ENCODE measurements at places on chromosomes 7 and 10.
A peak's percentile ranks its signal among the peaks of the same experiment; 100 is the strongest.

- H3K27me3 ChIP-seq: no peaks in the 10 kb centered on the region
- H3K4me3 ChIP-seq: no peak overlapping the region
- no peaks in the 10 kb centered on the region for H3K4me1 ChIP-seq
- DNase-seq: no peak
- H3K27ac ChIP-seq: no peak overlapping the region
- no peaks in the 10 kb centered on the region for H3K36me3 ChIP-seq
These were observed 63.0 kb upstream of the ANTXRL start for GRCh38 chr10:46223626-46224413.

DNA sequence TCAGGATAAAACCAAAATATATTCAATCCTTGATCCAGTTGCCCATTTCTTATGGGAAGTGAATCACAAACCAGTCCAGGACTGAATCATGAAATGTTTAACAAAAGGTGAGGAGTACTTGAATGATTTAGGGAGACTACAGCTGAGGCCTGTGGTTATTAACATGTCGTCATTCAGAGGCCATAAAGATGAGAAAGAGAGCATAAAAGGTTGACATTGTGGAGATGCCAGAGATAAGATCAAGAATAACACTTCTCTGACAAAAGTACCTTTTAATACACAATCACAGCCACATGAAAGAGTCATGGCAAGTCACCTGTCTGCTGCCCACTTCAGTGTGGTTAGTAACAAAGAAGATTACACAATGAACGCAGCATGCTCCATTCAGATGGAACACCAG lies 1195.7 kb upstream of the SORCS1 start:
- no peak overlapping the region for H3K4me3 ChIP-seq
- H3K27ac ChIP-seq: no peak overlapping the region
- no peaks in the 10 kb centered on the region for H3K27me3 ChIP-seq
- H3K4me1 ChIP-seq: no peaks in the 10 kb centered on the region
- no peaks in the 10 kb centered on the region for H3K36me3 ChIP-seq

GRCh38 chr7:103811290-103811689 lies 178.2 kb downstream of the RELN start:
- DNase-seq: no peak
- no peak overlapping the region for H3K4me3 ChIP-seq
- H3K36me3 ChIP-seq: no peaks in the 10 kb centered on the region
- H3K4me1 ChIP-seq: no peaks in the 10 kb centered on the region

DNA sequence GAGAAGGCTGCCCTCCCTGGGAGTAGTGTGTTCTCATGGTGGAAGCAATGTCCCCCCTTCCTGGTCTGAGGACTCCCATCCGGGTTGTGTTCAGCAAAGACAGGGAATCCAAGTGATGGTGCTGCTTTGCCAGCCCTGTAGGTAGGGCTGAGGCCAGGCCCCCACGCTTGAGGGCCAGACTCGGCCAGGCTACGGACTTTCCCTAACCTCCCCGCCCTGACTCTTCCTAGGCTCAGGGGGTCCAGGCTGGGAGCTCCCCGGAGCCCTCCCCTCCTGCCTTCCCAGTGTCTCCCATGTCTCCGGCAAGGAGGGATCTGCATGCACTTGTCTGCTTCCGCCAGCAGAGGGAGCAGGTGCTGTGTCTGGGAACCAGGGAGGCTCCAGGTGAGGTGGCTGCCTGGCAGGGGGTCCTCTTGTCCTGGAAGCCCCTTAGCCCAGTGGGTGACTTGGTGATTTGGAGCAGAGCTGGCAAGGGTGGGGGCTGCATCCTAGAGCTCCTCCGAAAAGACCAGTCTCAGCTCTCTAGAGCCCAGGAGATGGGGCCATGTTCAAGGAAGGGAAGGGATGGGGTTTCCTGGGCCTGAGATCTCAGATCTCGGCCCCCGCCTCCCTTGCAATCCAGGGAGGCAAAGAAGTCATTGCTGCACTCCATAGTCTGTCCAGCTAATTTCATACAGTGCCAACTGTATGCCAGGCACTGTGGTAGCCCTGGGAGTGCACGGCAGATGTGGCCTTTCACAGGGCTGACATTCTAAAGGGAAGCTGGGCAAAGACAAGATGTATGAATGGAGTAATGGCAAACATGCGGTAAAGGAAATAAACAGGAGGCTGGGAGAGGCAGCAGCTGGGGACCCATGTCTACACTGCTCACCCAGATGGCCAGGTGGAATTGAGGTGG lies 20.3 kb upstream of the SFRP5 start:
- no peak overlapping the region for H3K4me3 ChIP-seq
- peaks cover 7% of the 10 kb centered on the region for H3K4me1 ChIP-seq
- no peak overlapping the region for H3K27ac ChIP-seq
- peak; percentile 72 for DNase-seq

GRCh38 chr7:121914676-121915279 lies 41.8 kb downstream of the PTPRZ1 start:
- H3K27me3 ChIP-seq: no peaks in the 10 kb centered on the region
- DNase-seq: no peak
- no peak overlapping the region for H3K4me3 ChIP-seq
- H3K4me1 ChIP-seq: no peaks in the 10 kb centered on the region

DNA sequence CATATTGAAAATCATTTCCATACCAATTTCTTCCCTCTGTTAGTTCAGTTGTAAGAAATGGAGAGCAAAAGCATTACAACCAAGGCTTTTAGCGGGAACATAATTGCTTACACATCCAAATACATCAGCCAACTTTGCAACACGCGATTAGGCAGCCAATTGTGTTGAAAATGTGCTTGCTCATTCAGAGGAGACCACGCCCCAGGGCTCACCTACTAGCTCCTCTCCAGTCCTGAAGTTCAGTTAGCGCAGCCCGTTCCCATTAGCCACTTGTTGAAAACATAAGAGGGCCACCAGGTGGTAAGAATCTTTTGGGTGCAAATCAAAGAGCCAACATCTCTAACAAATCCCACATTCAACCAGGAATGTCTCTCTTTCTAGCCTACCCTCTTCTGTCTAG lies 213.2 kb upstream of the MDFIC start:
- no peaks in the 10 kb centered on the region for H3K36me3 ChIP-seq
- DNase-seq: no peak
- no peak overlapping the region for H3K4me3 ChIP-seq
- H3K4me1 ChIP-seq: no peaks in the 10 kb centered on the region
- no peaks in the 10 kb centered on the region for H3K27me3 ChIP-seq

DNA sequence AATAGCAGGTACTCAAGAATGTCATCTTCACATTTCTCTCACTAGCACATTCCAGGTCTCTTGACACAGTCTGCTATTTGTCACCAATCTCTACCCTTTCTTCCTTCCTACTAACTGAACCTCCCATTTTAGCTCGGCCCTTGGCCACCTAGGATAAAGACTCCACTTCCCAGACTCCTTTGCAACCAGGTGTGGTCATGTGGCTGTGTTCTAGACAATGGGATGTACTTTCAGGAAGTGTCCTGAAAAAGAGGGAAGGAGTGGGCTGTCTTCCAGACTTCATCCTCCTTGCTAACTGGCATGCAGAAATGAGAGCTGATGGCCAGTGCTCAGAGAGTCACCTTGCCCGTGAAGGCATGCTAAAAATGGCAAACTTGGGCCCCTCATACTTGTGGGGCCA lies 139.2 kb downstream of the AMPH start:
- H3K36me3 ChIP-seq: no peaks in the 10 kb centered on the region
- H3K27me3 ChIP-seq: no peaks in the 10 kb centered on the region
- no peak for DNase-seq
- H3K27ac ChIP-seq: no peak overlapping the region
- H3K4me1 ChIP-seq: no peaks in the 10 kb centered on the region

DNA sequence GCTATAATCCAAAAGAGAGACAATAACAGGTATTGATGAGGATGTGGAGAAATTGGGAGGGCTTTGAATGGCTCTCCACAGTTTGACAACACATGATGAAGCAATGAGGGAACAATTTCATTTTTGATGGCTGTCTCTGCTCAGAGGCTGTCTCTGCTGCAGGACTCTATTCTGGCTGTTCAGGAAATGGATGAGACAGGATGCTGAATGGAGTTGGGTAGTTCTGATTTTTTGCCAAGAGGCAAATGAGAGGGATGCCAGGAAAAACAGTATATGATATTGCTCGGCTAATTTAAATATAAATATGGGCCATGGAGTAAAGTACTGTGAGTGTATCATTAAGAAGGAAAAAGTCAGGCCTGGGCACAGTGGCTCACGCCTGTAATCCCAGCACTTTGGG lies 16.8 kb downstream of the APBB1IP start:
- no peak for DNase-seq
- no peak overlapping the region for H3K4me3 ChIP-seq
- H3K27ac ChIP-seq: no peak overlapping the region
- no peaks in the 10 kb centered on the region for H3K36me3 ChIP-seq

DNA sequence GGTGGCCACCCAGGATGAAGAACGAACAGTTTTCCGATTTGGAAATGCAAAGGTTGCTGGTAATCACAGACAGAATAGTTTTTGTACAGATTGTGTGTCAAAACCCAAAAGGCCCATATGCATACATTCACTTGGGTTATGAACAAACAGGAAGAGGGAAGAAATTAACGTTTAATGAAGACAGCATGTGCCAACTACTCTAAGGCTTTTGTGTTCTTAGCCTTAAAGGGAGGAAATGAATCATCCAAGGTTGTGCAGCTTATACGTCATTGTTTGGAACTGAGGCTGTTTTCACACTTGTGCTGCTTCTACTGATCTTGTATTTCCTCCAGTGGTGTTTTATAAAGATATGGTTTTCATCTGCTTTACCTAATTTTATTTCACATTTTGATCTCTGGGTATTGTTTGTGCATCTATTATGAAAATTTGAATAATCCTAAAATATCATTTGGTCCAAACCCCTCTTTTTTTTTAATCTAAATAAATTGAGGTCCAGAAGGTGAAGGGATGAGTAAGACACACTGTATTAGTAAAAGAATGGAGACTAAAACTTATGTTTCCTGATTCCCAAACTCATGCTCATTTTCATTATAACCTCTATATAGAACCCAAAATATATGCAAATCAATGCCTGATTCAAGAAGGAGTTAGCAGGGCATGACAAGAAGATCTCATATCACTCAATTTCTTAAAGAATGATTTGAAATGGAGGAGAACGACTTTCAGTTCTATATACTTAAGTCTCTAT lies 373.1 kb downstream of the THSD7A start:
- H3K4me3 ChIP-seq: no peak overlapping the region
- DNase-seq: no peak
- peaks cover 21% of the 10 kb centered on the region for H3K4me1 ChIP-seq
- H3K27ac ChIP-seq: no peak overlapping the region

- H3K27me3 ChIP-seq: no peaks in the 10 kb centered on the region
- no peak overlapping the region for H3K4me3 ChIP-seq
- H3K4me1 ChIP-seq: no peaks in the 10 kb centered on the region
- DNase-seq: no peak
- no peaks in the 10 kb centered on the region for H3K36me3 ChIP-seq
These were observed 160.9 kb upstream of the BMPER start for GRCh38 chr7:33744293-33745075.

DNA sequence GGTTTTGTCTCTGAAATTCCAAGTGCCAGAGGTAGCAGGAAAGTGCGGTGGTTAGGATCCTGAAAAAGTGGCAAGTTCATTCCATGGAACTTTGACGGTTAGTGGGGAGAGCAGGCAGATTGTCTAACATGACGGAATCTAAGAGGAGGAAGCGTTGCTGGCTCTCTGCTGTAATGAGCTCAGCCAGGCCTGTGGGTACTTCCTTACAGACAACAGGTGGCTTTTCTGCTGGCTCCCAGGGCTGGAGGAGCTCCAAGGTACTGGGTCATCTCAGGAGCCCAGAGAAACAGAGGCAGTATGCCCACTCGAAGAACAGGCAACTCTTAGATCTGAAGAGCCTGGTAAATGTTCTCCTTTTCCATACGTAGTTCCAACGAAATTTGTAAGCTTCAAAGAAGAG lies 3.1 kb upstream of the AIFM2 start:
- no peak overlapping the region for H3K4me3 ChIP-seq
- H3K27ac ChIP-seq: no peak overlapping the region
- H3K4me1 ChIP-seq: peaks cover 2% of the 10 kb centered on the region
- DNase-seq: no peak

DNA sequence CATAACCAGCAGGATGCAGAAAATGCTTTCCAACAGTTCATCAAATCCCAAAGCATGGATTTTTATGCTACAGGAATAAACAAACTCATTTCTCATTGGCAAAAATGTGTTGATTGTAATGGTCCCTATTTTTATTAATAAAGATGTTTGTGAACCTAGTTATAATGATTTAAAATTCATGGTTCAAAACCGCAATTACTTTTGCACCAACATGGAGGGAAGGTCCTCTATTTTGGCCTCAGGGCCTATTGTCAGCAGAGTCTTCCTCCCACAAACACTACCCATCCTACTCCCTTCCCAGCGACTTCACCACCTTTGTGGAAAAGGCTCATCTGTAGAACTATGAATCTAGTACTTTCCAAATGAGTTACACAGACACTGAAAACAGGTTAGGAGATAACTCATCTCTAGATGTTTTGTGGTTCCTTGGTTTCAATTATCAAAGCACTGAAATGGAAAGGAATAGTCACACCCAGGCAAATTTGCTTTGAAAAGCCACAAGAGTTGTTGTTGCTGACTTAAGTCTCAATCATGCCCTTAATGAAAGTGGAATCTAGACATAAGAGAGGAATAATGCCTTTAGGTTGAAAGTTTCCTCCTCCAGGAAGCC lies 59.4 kb upstream of the FRMD4A start:
- H3K4me3 ChIP-seq: no peak overlapping the region
- H3K36me3 ChIP-seq: no peaks in the 10 kb centered on the region
- no peaks in the 10 kb centered on the region for H3K27me3 ChIP-seq
- DNase-seq: no peak
- no peaks in the 10 kb centered on the region for H3K4me1 ChIP-seq

DNA sequence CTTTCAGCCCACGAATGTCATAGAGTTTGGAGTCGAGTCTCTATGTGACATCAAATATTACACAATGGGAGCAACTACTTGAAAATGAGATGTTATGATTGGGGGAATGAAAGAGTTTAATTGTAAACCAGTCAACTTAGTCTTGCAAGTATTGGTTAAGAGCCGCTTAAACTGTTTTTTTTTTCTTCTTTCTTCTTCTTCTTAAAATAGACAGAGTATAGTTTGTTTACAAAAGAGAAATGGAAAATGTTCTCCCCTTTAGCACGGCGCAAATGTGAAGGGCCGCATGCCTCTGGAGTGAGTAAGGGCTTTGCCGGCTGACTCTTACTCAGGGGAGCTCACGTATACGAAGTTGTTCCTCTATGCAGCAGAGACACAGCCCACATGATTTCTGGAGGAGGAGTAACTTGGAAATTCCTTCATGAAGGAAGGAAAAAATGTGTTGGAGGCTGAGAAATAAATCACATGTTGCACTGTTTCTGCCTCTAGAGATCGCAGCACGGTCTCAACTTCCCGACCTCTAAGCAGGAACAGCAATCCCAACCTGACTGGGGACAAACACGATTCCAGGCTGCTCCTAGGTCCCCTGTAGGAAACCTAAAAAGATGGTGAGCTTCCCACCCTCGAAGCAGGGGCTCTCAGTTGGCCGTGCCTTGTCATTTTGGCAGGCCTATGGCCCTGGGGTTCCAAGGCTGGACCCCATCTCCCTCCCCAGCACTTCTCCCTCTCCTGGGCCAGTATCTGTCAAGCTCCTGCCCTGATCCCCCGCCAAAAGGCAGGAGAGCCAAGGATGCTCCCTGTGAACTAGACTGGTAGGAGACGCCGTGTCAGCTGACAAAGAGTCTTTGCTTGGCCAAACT lies 44.8 kb downstream of the MYOF start:
- H3K4me1 ChIP-seq: peaks cover 58% of the 10 kb centered on the region
- H3K4me3 ChIP-seq: no peak overlapping the region
- H3K36me3 ChIP-seq: no peaks in the 10 kb centered on the region
- peak; percentile 86 for DNase-seq
- no peaks in the 10 kb centered on the region for H3K27me3 ChIP-seq
- peak overlapping the region; percentile 99 for H3K27ac ChIP-seq

GRCh38 chr7:34457329-34457728 lies 200.7 kb upstream of the NPSR1 start:
- DNase-seq: no peak
- H3K4me1 ChIP-seq: no peaks in the 10 kb centered on the region
- no peak overlapping the region for H3K4me3 ChIP-seq
- no peaks in the 10 kb centered on the region for H3K36me3 ChIP-seq
- no peak overlapping the region for H3K27ac ChIP-seq
